ENCODE measurements at places on chromosomes 6 and 20. TPM values are rescaled to one million over a fixed set of nuclear protein-coding genes. Genes with fewer than 3 reads are reported as not detected.

DNA sequence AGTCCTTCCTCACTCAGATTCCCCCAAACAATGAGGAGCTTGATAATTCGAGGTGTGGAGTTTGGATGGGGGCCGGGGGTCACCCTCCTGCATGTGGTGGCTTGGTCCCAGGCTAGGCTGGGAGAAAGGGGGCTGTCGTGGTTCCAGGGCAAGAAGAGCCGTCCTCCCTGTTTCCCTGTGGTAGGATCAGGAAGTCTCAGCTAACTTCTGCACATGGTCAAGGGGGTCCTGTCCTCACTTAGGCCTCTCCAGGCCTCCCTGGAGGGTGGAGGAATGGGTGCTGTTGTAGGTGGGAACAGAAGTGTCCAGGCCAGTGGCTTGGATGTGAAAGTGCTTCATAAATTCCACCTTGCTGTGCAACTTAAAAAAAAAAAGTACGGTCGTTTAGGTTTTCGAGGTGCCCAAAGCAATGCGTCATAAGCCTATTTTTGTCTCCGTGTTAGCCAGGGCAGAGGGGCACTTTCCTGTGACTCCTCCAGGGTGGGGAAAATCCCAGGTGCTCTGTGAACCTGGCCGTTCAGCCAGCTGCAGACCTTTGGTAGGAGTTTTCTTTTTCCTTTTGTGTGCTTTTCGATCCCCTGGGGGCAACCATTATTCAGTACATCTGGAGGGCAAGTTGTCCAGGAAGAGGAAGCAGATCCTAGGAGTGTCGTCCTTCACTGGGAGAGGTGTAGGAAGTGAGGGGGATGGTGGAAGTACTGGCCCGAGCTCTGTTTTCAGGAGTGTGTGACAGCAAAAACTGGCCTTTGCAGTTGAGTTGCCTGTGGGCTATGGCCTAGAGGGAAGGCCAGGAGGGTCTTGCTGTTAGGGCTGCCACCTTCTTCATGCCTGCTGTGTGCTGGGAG lies 9.6 kb downstream of the IGF2R start:
- DNase-seq = no peak
- H3K27ac ChIP-seq = peak overlapping the region; percentile 83

DNA sequence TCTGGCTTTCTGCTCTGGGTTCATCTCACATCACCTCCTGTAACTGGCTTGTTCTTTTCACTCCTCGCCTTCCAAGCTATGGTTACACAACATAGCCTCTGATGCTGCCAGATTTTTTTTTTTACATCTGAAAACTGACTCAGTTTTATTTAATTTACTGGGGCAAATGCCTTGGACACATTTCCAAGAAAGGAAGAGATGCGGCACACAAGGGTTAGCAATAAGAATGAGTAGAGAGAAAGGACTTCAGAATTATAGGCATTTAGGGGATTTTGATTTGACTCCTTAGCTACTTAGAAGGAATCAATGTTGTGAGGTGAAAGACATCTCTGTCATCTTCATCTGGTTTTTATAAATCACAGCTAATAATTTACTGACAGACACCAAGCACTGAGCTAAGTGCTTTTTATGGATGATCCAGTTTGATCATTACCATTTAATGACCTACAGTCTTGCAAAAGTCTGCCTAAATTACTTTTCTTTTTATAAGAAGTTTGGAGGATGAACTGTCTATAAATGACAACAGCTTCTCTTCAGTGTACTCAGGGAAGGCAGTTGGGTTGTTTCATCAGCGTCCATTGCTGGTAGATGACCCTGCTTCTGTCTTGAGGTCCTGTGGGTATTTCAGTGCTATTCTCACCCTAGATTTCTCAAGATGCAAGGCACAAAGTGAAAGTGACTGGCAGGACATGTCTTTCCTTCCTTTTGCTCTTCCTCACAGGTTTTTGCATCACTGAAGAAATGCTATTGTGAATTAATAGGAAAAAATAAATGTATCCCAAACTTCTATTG lies 31.1 kb downstream of the LAMA4 start:
- peaks cover 2% of the 10 kb centered on the region for H3K4me1 ChIP-seq
- H3K4me3 ChIP-seq = no peak overlapping the region
- no peaks in the 10 kb centered on the region for H3K36me3 ChIP-seq
- peak overlapping the region; percentile 32 for H3K27ac ChIP-seq
- no peaks in the 10 kb centered on the region for H3K27me3 ChIP-seq

DNA sequence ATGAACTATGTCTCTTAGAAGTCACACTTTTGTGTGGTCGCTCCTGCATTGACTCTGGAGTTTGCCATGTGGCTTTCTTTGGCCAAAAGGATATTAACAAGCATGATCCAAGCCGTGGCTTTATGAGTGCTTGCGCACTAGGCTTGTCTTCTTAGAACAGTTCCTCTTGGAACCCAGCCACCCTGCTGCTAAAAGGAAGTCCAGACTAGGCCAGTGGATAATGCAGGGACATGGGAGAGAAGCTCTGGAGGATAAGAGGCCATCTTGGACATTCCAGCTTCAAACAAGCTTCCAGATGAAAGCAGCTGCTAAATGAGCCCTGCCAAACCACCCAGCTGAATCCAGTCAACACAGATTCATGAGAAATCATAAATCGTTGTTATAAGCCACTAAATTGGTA lies 346.4 kb downstream of the CDC5L start:
- no peaks in the 10 kb centered on the region for H3K27me3 ChIP-seq
- H3K27ac ChIP-seq = no peak overlapping the region
- H3K36me3 ChIP-seq = no peaks in the 10 kb centered on the region

GRCh38 chr20:25195962-25196785 lies 662 bp downstream of the ENTPD6 start:
- peaks cover 9% of the 10 kb centered on the region for H3K4me1 ChIP-seq
- DNase-seq = peak; percentile 81
- no peaks in the 10 kb centered on the region for H3K27me3 ChIP-seq
- H3K4me3 ChIP-seq = peak overlapping the region; percentile 70

The FAM83C gene
- not detected for total RNA-seq

The MYBL2 gene
- total RNA-seq = 1.3 TPM

The MDFI gene
- total RNA-seq = 16.9 TPM

Data from kidney (tissue), 22 donors.